ENCODE measurements at places on chromosomes 16 and 17.

- no peak for DNase-seq
Observed at GRCh38 chr16:25751230-25751835, 59.6 kb downstream of the HS3ST4 start.

- DNase-seq, result peak; percentile 58
Observed at GRCh38 chr16:88924834-88925539, 52.0 kb downstream of the CBFA2T3 start.

GRCh38 chr16:1222553-1223354, 2.3 kb downstream of the TPSG1 start:
- no peak for DNase-seq

- DNase-seq, result no peak
Observed at GRCh38 chr17:48816438-48816773, 623 bp downstream of the TTLL6 start.

- DNase-seq, result no peak
Observed at GRCh38 chr16:20676268-20676825, 21.1 kb downstream of the ACSM1 start.

GRCh38 chr17:78421534-78422266, 43.3 kb downstream of the PGS1 start:
- peak; percentile 56 for DNase-seq

- no peak for DNase-seq
Observed at GRCh38 chr16:22388101-22388644, 13.8 kb upstream of the CDR2 start.

GRCh38 chr16:86899757-86900156, 321.4 kb downstream of the FOXL1 start:
- no peak for DNase-seq

- no peak for DNase-seq
Observed at GRCh38 chr16:21301168-21301894, 23.2 kb upstream of the CRYM start.

DNA sequence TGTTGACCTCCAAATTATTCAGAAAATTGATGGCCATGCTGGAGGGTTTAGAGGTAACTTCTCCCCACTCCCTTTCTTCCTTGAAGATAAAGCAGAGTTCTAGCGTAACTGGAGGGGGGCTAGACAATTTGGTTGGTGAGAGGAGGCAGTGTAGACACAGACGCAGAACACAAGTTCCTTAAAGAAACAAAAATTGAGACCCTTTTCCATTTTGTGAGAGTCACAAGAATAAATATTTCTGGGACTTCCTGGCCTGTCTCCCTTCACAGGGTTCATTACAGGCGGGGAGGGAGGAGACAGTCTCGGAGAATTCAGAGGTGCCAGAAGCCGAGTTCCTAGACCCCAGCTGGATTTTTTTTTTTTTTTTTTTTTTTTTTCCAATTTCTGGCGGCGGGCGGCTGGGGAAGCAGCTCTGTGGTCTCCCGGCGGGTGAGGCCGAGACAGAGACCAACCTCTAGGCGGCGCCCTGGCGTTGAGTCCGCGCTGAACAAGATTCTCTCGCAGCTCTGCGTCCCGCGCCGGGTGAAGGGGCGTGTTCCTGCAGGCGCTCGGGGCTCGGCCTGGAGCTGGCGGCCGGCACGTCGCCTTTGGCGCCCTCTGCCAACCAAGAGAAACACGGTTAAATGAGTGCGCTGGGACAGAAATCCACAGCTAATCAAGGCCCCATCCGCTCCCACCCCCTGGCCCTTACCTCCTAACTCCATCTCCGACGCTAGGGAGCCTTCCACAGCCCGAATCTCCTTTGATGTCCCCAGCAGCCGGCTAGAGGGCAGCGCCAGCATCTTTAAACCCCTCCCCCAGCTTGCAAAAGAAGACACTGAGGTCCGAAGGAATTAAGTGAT, 10.2 kb upstream of the HOXB9 start:
- peak; percentile 80 for DNase-seq

Data from NT2/D1 (cell line).